ENCODE measurements at places on chromosomes 1 and 21.

DNA sequence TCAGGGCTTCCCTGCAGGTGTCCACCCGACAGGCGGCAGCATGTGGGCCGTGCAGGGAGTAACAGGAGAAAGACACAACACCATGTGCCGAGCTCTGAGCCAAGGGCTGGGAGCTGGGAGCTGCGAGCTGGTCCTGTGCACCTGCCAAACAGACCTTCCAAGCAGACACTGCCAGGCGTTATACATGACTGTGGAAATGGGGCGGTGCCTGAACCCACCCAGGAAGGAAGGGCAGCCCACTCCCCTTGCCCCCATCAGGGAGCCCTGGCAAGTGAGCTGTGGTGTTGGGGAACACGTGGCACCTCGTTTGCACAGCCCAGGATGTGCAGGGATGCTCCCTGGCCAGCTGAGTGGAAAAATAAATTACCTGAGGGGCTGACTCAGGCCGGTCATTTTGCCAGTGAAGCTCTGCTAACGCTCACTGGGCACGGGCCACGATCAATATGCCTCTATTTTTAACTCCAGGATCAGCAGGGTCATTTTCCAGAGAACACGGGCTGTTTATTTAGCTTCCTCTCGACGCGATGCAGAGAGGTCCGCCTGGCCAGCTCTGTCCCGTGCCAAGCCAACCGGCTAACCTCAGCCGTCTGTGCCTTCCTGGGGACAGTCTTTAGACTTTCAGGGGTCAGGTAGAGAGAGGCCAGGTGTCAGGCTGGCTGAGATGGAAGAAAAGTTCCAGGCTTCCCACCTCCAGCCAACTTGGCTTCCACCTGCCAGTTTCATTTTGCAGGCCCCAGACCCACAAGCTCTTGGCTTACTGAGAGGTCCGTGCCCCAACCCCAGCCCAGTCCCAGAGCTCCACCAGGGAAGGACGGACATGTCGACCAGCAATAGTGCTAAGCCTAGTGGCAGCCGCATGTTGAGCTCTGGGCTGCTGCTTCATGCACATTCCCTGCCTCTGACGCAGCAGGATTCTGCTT, 196.7 kb upstream of the VAMP3 start:
- no peak for DNase-seq

DNA sequence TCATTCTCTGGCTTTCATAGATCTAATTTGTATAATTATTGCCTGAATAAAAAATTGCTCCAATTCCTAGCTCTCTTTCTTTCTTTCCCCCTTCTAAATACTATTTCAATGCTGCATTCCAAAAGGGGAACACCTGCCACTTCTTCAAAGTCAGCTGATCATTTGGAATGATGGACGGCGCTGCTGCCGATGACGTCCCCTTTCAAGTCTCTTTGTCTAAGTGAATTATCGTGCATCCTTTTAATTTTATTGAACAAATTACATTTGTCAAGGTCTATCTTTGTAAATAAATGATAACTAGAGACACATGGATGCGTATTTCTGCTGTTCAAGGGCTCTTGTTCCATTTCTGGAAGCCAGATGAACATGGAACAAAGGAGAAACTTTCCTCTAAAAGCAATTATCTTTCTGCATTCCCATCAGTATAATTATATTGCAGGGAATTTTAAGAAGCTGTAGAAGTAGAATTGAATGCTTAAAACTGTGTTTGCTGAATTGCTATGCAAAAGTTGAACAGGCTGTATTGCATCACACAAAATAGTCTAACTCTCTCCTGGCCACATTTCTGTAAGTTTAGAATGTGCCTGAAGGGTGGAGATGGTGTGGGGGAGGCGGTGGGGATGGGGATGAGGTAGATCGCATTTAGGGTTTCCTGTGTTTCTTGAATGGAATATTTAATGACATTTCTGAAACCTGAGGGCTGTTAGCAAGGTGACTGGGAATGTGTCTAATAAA, 191.9 kb upstream of the LMO4 start:
- DNase-seq: no peak

GRCh38 chr1:97893844-97894243, 27.0 kb downstream of the DPYD start:
- DNase-seq: no peak

DNA sequence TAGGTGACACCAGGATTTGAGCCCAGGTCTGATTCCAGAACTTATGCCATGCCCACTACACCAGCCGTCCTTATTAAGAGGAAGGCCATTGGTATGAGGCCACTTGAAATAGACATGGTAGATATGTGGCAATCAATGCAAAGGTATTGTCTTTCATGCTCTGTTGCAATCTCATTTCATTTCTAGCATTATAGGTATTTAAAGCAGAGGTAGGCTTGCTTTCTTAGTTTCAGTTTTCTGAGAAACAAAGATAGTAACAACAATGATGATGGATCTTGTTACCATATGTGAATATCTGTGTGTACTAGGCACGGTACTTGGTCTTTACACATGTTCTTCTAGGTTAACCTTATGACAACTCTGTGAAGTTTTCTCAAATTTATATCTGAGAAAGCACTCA, 113.1 kb downstream of the FGGY start:
- DNase-seq: no peak

GRCh38 chr1:209046935-209047334, 536.6 kb upstream of the CAMK1G start:
- no peak for DNase-seq
